ENCODE measurements at places on chromosomes 11 and 22.

DNA sequence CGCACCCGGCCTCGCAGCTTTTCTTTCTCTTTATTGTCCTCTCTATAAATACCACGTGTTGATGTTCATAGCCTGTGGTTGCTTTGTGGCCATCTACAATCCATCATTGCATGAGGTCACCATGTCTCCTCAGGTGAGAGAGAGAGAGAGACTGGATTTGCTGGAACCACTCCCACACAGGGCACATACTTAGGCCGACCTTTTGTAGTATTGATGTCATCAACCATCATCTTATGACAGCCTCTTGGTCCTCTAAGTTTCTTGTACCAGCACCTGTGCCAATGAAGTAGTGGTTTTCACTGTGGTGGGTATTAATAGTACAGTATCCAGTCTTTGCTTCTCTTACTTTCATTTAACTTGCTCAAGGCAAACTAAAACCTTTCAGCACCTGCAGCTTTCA is 22.8 kb upstream of the P2RY6 start:
- DNase-seq, result peak; percentile 81

DNA sequence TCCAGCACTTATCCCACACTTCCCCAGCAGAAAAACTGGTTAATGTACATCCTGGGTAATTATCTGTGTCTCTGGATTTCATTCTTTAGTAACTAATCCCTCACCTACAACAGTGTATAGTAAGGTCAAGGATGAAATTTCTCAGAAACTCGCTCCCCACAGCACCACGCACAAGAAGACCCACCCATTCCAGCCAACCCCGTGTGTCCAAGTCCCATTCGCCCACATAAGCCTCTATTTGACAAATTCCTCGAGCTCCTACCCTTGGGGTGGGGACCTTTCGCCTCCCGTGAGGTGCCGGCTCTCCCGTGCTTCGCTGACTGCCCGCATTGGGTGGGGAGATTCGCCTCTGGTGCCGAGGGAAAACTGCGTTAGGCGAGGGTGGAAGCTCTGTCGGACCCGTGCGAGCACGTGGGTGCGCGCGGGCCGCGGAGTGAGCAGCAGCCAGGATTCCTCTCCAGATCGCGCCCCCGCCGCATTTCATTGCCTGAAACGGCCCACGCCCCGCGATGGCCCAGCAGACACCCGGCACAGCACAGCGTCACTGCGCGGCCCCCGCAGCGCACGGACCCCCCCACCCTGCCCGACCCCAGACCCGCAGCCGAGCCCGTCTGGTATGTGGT is 866 bp downstream of the EXPH5 start:
- DNase-seq, result peak; percentile 7

GRCh38 chr11:30128269-30128932 is 102.4 kb upstream of the FSHB start:
- DNase-seq, result peak; percentile 46

GRCh38 chr22:33812360-33812977 is 107.8 kb downstream of the LARGE1 start:
- no peak for DNase-seq

- no peak for DNase-seq
These were observed 11.2 kb upstream of the UPK3A start for GRCh38 chr22:45273452-45274075.

GRCh38 chr11:83764643-83765042 is 478.5 kb upstream of the CCDC90B start:
- DNase-seq, result no peak

- no peak for DNase-seq
These were observed 1379.9 kb downstream of the TBC1D22A start for GRCh38 chr22:48142388-48142787.

GRCh38 chr11:61954851-61955421 is 4.8 kb downstream of the BEST1 start:
- no peak for DNase-seq

- DNase-seq, result no peak
These were observed 74.8 kb downstream of the APOL5 start for GRCh38 chr22:35792506-35792905.

All from kidney glomerular epithelial cell (primary cell).